Activated naive CD8-positive, alpha-beta T cell treated with anti-CD3 and anti-CD28 coated beads for 36 hours (primary cell): ENCODE measurements at places on chromosomes 16 and 17. TPM values are rescaled to one million over a fixed set of nuclear protein-coding genes. Genes with fewer than 3 reads are reported as not detected.
A peak's percentile ranks its signal among the peaks of the same experiment; 100 is the strongest.

GRCh38 chr16:88130681-88131080 is 179.4 kb downstream of the BANP start:
- DNase-seq = no peak
- peaks cover 3% of the 10 kb centered on the region for H3K27me3 ChIP-seq
- no peaks in the 10 kb centered on the region for H3K36me3 ChIP-seq
- H3K27ac ChIP-seq = no peak overlapping the region
- no peaks in the 10 kb centered on the region for H3K4me1 ChIP-seq

- no peak for DNase-seq
- H3K27ac ChIP-seq = no peak overlapping the region
- H3K4me1 ChIP-seq = no peaks in the 10 kb centered on the region
Observed at GRCh38 chr17:69853541-69854224, 221.3 kb upstream of the KCNJ16 start.

- no peak overlapping the region for H3K4me3 ChIP-seq
- peaks cover 10% of the 10 kb centered on the region for H3K27me3 ChIP-seq
- peaks cover 19% of the 10 kb centered on the region for H3K4me1 ChIP-seq
- H3K27ac ChIP-seq = no peak overlapping the region
- DNase-seq = no peak
Observed at GRCh38 chr17:63993368-63993985, 4.7 kb upstream of the PRR29 start.

DNA sequence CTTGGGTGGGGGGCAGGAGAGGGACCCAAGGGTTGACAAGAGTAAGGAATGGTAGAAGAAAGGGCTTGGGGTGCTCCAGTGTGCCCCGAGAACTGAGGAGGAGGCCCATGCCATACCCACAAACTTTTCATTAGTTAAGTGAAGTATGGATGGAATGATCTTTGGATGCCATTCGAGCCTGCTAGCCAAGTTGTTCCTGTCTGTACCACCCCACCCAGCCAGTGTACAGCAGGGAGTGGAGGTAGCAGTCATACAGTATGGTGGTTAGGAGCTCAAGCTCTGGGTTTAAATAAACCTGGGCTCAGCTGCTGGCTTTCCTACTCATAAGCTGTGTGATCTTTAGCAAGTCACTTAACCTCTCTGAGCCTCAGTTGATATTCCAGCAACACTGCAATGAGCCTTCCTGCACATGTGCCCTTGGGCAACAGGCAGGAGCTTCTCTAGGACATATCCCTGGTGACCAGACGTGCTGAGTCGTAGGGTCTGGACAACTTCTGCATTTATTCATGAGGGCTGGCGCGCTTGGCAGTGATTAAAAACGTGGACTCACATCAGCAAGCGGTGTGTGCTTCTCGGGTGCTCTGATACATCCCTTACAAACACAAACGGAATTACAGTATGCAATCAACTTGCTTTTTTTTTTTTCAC is 22.9 kb downstream of the ITPRIPL2 start:
- H3K36me3 ChIP-seq = no peaks in the 10 kb centered on the region
- DNase-seq = no peak
- no peak overlapping the region for H3K27ac ChIP-seq

- H3K4me1 ChIP-seq = no peaks in the 10 kb centered on the region
- H3K36me3 ChIP-seq = no peaks in the 10 kb centered on the region
- H3K4me3 ChIP-seq = no peak overlapping the region
- no peak for DNase-seq
Observed at GRCh38 chr16:86479419-86479818, 30.9 kb upstream of the FOXF1 start.

DNA sequence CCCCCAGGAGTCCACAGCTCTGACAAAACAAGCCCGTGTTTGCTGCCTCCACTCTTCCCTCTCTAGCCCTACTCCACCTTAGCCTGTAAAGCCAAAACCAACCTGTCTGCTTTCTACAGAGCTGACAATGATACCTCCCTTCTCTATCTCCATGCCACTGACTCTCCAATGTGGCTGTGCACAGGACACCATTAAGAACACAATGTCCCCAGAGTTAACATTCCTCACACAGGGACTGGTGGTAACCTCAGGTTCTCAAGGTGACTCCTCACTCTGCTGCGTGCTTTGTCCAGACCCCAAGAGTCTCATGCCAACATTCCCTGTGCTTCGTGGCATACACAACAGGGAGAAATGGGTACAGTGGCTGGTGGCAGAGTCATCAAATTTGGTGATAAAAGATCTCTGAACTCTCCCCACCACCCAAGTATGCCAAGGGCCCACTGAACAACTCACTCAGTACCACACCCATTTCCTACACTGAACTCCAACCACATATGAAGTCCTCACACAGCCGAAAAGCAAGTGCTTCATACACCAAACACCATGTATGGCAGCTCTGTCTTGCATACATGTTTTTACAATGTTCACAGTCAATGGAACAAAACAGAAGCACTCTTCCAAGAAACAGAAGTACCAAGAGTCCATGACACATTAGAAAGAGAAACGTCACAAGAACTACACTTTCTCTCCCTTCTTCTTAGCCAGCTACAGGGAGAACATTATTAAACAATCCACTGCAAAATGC is 21.1 kb downstream of the CSNK2A2 start:
- H3K36me3 ChIP-seq = peaks cover 71% of the 10 kb centered on the region
- peak overlapping the region; percentile 42 for H3K4me3 ChIP-seq
- peak; percentile 4 for DNase-seq
- H3K4me1 ChIP-seq = peaks cover 53% of the 10 kb centered on the region

- no peaks in the 10 kb centered on the region for H3K4me1 ChIP-seq
- H3K36me3 ChIP-seq = no peaks in the 10 kb centered on the region
- no peak overlapping the region for H3K4me3 ChIP-seq
- no peak overlapping the region for H3K27ac ChIP-seq
Observed at GRCh38 chr17:41634639-41635038, 10.3 kb upstream of the KRT17 start.

- peak; percentile 84 for DNase-seq
- H3K36me3 ChIP-seq = no peaks in the 10 kb centered on the region
- peak overlapping the region; percentile 67 for H3K4me3 ChIP-seq
- H3K27me3 ChIP-seq = peaks cover 20% of the 10 kb centered on the region
- H3K27ac ChIP-seq = no peak overlapping the region
Observed at GRCh38 chr17:64780096-64781013, 118.2 kb upstream of the SMURF2 start.

- peaks cover 15% of the 10 kb centered on the region for H3K4me1 ChIP-seq
- H3K36me3 ChIP-seq = peaks cover 7% of the 10 kb centered on the region
- DNase-seq = no peak
- H3K27ac ChIP-seq = peak overlapping the region; percentile 72
- H3K27me3 ChIP-seq = no peaks in the 10 kb centered on the region
Observed at GRCh38 chr16:88649195-88649923, 1.5 kb downstream of the CYBA start.

DNA sequence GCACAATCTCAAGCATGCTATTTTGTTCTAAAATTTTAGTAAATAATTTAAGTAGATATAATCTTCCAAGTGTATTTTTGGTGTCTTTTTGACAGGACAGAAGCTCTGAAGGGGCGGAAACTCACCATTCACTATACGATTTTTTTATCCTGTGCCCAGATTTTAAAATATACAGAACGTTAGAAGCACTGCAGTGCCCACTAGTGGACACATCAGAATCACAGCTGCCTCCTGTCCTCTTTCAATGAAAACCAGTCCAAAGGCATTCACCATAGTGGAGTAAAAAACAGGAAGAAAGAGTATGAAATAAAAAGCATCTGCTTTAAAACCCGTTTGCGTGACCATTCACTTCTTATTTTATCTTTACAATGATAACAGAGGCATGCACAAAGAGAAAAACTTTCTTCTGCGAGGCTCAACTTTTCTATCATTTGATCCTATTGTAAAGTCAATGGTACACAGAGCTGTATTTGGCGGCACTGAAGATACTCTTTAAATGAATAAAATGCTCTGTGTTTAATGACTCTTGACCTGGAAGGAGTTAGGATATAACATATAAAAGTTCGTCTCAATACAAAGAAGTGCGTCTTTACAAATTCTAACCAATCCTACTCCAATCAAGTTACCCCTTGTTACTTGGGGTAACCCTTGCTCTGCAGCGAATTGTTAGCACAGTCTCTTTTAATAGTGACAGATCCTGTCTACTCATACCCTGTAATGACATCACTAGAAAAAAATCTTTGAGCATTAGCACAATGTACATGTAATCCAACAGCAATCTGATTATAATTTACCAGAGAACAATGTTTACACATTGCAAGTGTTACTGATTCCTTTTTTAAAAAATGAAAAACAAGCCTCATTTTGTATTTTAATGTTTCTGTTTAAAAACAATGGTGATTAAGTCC is 339.8 kb upstream of the PSMD7 start:
- no peak overlapping the region for H3K4me3 ChIP-seq
- peak; percentile 4 for DNase-seq
- no peak overlapping the region for H3K27ac ChIP-seq
- H3K36me3 ChIP-seq = no peaks in the 10 kb centered on the region
- H3K27me3 ChIP-seq = peaks cover 10% of the 10 kb centered on the region

CACNG3 gene
- total RNA-seq = not detected

TMC7 gene
- total RNA-seq = not detected

ADAMTS18 gene
- total RNA-seq = not detected

TCAP gene
- total RNA-seq = 0.78 TPM

ADCY9 gene
- 3.6 TPM for total RNA-seq

CALCOCO2 gene
- total RNA-seq = 69.3 TPM

FZD2 gene
- not detected for total RNA-seq

CDIPT gene
- total RNA-seq = 46.8 TPM

SLC35G6 gene
- total RNA-seq = not detected
